ENCODE measurements at places on chromosomes 6 and 20.

DNA sequence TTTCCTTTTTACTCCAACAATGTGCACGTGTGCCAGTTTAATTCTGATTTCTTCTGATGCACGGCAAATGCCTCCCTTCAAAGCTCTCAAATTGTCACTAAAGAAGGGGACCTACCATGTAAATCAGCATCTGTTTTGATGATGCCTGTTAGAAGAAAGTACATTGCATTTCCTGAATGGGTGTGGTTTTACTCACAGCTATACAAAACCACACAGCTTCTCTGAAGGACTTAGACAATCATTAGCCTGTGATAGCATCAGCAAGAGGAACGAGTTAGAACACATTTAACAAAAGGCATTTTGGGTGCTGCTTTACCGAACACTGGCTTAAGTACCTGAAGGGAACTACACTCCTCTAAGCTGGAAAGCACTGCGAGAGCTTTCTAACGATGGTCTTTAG lies 109.4 kb downstream of the ATXN1 start:
- no peak for DNase-seq

- no peak for DNase-seq
Observed at GRCh38 chr6:113457198-113457597, 399.9 kb upstream of the MARCKS start.

GRCh38 chr20:23086056-23086566 lies at the start of gene CD93:
CD93 (minus strand) TSS chr20:23086324; CDS start chr20:23086192, 132 bp downstream.
- DNase-seq: no peak

DNA sequence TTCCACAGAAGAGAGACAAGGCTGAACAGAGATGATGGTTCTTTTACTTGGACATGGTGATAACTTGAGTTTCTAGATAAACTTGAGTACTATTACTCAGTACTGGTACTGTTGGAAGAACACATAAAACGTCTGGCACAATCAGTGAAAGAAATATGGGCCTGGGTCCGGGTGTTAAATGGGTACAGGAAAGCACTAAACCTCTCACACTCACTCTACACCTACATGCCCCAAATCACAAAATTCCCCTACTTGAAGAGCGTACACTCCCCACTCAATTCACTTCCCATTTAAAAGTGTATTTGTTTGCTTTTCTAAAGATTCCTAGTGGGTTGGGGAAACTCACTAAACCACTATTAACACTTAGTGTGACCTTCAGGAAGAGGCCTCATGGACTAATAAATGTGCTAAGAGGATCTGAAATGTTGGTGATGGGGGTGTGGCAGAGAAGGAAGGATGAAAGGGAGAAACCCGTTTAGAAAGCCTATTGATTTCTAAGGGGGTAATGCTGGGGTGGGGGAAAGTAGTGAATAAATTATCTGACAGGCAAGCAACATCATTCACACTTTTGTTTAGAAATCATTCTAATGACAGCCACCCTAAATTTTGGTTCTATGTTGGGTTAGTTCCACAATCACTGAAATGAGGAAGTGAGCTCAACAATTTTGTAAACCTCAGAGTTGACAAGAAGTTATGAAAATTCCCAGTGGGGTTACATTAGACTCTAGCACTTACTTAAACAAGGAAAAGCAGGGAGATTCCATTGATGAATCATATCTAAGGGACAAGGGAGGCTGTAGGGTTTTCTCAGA lies 222.6 kb upstream of the MARCKS start:
- no peak for DNase-seq

GRCh38 chr6:14113976-14114375 lies 3.6 kb upstream of the CD83 start:
- no peak for DNase-seq

DNA sequence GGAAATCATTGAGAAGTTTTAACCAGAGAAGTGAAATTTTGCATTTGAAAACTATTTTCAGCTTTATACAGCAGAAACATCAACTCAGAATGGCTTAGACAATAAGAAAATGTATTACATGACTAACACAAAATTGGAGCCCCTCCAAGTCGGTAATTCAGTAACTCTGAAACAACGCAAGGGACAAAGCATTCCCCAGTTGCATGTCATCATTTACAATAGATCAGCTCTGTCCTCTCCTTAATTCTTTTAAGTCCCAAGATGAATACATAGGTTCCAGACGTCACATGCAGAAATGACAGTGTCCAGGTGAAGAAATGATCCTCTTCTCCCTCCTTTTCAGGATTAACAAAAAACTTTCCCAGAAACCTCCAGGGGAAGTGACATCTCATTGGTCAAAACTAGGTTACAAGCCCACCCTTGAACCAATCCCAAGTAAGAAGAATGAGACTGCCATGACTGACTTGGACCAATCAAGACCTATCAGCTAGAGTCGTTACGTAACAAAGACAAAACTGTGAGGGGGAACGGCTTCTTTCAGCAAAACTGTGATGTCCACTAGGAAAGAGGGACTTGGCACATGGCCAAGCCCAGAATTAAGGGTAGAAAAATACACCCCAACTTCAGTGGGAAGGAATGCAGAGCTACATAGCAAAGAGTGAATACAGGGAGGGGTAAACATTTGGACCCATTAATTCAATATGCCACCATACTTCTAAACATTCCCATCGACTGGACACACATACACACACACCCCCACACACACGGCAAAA lies 149.8 kb upstream of the PRND start:
- no peak for DNase-seq

DNA sequence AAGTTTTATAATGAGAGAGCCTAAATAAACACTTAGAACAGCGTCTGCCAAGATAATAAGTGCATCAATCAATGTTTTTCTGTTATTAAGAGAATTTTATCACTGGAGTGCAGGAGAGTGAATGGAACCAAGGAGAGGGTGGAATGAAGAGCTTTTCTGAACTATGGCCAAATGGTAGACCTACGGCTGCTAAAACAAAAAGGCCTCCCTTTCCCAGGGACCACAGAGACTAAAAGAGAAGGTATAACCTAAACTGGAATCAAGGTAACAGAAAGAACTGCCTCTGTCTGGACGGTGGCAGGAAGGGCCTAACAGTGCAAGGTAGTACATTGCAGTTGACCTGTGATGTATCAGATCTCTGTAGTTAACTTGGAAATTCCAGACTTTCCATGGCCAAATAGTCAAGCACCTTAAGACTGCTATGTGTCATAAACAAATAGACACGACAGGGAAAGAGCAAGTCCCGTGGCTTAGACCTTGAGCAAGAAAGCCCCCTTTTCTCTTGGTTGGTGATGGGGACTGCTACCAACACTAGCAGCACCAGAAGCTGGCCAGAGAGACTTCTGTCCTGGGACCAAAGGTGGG lies 5.5 kb downstream of the CNKSR3 start:
- no peak for DNase-seq

GRCh38 chr6:1597121-1597744 lies 12.5 kb upstream of the FOXC1 start:
- no peak for DNase-seq

DNA sequence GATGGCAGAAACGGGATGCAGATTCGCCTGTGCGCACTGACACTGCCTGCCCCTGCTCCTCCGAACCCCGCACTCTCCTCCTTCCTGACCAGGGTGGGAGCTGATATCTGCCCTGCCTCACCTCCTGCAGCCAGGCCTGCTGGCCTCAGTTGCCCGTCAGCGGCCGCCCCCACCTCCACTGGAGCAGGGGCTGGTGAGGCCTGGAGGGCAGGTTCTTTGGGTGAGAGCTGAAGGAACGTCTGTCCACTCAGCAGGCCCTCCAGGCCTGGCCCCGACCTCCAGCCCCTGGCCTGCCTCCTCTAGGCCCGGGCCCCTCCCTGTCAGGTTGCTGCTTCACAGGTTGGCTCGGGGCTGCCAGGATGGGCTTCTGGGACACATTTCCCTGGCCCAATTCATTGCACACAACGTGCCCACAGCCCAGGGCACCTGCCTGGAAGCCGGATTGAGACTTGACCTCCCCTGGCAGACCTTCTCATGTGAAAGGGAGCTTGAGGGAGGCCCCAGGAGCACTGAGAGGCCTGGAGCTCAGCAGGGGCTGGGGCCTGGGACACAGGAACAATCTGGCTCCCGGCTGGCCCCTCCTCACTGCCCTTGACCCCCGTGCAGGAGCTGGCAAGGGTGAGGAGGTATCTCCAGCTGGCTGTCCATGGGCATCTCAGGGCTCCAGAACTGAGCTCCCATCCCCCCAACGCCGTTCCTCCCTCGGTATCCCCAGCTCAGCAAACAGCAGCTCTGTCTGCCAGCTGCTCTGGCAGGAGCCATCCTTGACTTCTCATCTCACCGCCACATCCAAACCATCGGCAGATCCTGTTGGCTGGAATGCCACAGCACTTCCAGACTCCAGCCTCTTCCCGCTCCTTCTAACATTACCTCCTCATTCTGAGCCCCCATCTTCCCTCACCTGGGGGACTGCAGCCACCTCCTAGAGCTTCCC lies 39.5 kb downstream of the SPDEF start:
- no peak for DNase-seq

DNA sequence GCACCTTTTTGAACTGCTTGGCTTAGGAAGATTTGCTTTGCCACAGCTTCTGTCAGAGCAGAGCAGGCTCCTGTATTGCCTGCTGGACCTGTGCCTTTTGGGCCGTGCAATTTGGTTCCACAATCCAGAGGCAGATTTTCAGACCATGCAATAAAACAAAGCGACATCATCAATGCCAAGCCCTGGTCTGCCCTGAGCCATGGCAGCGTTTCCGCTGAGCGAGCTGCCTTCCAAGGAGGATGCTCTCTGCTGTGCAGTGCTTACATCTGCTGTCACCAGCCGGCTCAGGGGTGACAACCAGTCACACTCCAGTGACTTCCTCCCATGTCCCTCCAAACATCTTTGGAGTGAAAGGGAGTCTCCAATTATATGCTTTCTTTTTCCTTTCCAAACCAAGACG lies 282.2 kb downstream of the CDH26 start:
- DNase-seq: no peak

- no peak for DNase-seq
Observed at GRCh38 chr20:63314015-63314471, 21.1 kb downstream of the COL20A1 start.

GRCh38 chr20:63942250-63942951 lies 13.8 kb downstream of the UCKL1 start:
- peak; percentile 59 for DNase-seq

- DNase-seq: no peak
Observed at GRCh38 chr6:22878706-22879105, 309.3 kb downstream of the HDGFL1 start.

DNA sequence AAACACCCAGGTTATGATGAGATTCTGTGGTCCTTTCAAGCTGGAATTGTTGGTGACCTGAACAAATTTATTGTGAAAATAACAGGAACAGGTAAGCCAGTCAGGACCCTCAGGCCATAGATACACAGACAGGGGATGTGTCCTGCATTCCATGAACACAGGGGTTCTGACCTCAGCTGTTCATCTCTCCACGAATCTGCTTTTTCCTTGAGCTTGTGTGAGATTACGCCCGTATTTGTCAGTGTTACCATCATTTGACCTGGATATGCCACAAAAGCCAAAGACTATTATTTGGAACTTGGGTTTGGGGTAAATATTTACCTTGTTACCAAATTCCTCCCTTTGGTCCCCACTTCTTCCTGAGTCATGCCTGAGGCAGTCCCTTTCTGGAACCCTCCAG lies 288.9 kb downstream of the PREX1 start:
- DNase-seq: no peak

- DNase-seq: no peak
Observed at GRCh38 chr6:103538381-103538780, 1321.3 kb downstream of the HACE1 start.

- no peak for DNase-seq
Observed at GRCh38 chr20:43947316-43947710, 32.7 kb downstream of the TOX2 start.

DNA sequence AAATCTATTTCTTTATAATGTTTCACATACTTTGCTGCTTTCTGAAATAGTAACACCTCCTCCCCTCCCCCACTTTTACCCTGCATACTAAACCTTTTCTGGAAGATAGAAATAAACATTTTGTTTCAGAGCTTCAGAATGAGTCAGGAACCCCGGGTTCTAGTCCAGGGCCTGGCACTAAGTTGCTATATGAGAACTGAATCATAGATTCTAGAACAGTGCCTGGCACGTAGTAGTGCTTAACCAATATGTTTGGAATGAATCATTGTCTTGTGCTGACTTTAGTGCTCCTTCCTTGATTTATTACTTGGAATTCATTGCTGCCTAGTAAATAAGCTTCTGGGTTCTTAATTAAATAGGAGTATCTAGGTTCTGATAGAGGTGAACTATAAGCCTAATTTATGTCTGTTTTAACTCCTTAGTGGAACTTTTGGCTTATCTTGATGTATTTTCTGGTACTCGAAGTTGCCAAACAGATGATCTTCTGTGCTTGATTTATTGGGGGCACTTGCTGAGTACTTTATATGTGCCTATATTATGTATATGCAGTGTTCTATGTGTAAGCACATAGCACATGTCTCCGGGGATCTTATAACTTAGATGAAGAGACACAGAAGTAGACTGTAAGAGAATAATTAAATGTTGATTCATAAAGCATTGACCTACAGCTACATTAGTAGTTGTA lies 18.6 kb downstream of the TAB2 start:
- DNase-seq: no peak

GRCh38 chr20:36606158-36607066 lies 833 bp downstream of the RAB5IF start:
- no peak for DNase-seq

DNA sequence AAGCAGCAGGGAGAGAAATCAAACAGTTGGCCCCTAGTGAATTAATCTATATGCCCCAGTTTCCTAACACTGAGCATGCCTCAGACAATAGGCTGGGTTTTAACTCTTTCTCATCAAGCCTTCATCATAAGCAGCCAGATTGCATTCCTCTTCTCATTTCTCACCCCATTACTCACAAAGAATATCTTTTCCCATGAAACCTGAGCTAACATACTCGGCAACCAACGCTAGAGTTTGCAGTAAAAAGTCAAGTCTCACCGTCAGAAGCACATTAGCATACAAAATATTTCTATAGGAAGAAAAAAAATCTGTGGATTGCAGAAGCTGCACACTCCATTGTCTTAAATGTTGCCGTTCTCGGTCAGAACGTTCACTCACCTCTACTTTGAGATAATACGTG lies 429.9 kb upstream of the ARID1B start:
- DNase-seq: no peak

DNA sequence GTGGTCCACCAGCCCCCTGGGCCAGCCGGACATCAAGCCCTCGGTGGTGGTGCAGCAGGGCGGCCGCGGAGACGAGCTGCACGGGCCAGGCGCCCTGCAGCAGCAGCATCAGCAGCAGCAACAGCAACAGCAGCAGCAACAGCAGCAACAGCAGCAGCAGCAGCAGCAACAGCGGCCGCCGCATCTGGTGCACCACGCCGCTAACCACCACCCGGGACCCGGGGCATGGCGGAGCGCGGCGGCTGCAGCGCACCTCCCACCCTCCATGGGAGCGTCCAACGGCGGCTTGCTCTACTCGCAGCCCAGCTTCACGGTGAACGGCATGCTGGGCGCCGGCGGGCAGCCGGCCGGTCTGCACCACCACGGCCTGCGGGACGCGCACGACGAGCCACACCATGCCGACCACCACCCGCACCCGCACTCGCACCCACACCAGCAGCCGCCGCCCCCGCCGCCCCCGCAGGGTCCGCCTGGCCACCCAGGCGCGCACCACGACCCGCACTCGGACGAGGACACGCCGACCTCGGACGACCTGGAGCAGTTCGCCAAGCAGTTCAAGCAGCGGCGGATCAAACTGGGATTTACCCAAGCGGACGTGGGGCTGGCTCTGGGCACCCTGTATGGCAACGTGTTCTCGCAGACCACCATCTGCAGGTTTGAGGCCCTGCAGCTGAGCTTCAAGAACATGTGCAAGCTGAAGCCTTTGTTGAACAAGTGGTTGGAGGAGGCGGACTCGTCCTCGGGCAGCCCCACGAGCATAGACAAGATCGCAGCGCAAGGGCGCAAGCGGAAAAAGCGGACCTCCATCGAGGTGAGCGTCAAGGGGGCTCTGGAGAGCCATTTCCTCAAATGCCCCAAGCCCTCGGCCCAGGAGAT lies 1.0 kb downstream of the POU3F2 start:
- DNase-seq: no peak

- no peak for DNase-seq
Observed at GRCh38 chr6:20891161-20891560, 356.9 kb downstream of the CDKAL1 start.

Data from activated CD4-positive, CD25-positive, alpha-beta regulatory T cell (primary cell).